ENCODE measurements at places on chromosomes 11 and 22. TPM values are rescaled to one million over a fixed set of nuclear protein-coding genes. Genes with fewer than 3 reads are reported as not detected.

ART1 gene
- not detected for total RNA-seq

DEFB131B gene
- not detected for total RNA-seq

TMA7B gene
- total RNA-seq: not detected

KCNJ1 gene
- not detected for total RNA-seq

Measured in PC-9 (cell line).